Stimulated activated CD8-positive, alpha-beta memory T cell treated with anti-CD3 and anti-CD28 coated beads, Interleukin-15, amount 100 ng/mL, for 4 hours (primary cell): ENCODE measurements at places on chromosomes 5 and 9.

DNA sequence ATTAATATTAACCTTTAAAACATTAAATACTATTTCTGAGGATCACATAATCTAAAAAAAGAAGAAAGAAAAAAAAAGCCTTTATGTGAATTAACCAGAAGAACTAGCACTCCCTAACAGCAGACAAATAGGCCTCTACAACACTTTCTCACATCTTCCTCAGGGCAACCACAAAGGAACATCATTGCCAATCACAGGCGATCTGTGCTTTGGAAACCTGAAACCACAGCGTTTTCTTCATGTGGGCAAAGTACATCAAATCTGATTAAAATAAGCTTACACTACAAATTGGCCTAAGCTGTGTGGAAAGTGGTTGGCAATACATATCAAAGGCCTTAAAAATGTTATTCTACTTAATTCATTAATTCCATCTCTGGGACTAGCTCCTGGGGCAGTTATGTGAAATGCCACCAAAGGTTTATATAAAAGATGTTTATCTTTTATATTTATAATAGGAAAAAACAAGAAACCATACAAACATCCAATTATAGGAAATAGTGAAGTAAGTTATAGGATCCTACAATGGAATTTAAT lies 184.8 kb upstream of the TBCA start:
- no peak for DNase-seq

GRCh38 chr5:176679365-176680225 lies 32.3 kb downstream of the TSPAN17 start:
- no peak for DNase-seq

DNA sequence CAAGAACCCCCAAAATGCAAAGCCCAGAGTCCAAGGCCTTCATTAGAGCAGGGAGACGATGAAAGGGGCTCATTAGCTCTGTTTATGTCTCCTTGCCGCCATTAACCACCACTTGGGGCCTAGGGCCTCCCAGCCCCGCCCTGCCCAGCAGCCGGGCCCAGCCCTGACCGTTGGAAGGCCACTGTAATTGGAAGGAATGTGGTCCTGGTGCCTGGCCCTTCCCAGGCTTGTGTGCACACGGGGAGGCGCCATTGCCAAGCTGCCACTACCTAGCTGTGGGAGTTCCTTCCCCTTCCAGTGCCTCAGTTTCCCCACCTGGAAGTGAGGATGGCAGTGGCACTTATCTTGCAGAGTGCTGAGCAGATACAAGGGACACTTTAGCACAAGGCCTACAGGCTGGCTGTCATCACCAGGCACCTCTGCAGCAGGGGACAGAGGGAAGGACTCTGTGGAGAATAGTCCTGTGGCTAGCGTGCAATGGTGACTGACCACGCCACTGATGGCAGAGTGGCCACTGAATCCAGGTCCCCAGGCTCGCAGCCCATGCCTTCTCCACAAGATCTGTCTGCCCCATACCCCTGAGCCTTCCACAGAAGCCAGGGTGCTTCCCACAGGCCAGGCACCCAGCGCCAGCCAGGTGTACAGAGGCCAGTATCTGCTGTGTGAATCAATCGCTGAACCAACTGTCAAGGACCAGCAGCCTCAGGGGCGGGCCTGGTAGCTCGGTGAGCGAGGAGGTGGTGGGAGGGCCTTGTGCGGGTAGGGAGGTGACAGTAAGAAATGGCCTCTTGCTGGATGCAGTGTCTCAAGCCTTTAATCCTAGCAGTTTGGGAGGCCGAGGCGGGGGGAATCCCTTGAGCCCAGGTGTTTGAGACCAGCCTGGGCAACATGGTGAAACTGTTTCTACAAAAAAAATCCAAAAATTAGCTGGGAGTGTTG lies 20.8 kb downstream of the GBGT1 start:
- no peak for DNase-seq

- no peak for DNase-seq
These were observed 61.3 kb downstream of the NR2F1-AS1 start for GRCh38 chr5:93519740-93520139.

- no peak for DNase-seq
These were observed 176.8 kb upstream of the RASEF start for GRCh38 chr9:83239747-83240146.

DNA sequence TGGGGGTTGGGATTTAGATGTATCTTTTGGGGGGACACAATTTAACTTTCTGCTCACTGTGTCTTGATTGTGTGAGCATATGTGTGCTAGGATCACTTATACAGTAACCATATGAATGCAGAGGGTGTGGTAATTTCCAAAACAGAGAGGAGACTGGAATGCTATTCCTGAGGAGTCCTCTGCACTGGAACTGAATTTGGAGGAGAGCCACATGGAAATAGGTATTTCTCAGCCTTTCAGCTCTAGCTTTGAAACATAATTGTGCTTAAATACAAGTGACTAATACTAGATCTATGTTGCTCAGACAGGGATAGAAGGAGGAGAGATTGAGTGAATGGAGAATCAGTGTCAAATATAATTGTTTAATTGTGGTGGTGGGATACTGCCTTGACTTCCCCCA lies 45.5 kb downstream of the FOCAD start:
- DNase-seq, result no peak

DNA sequence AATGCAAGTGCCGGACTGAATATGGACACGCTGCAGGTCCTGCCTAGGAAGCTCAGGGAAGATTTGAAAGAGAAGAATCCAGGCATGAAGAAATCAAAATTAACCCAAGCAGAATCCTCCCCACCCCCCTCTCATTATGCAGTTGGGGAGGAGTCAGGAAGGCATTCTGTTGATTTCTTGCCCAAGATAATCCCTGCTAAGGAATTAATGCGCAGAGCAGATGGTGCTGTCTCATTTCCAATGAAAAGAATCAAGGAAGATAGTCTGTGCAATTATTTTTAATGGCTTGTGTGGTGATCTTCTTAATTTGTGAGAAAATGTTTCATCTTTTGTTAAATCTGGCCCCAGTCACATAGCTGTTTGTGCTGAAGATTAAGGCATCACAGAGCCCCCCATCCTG lies 145.0 kb downstream of the ZNF462 start:
- DNase-seq, result no peak
